ENCODE measurements at places on chromosomes 4 and X.

DNA sequence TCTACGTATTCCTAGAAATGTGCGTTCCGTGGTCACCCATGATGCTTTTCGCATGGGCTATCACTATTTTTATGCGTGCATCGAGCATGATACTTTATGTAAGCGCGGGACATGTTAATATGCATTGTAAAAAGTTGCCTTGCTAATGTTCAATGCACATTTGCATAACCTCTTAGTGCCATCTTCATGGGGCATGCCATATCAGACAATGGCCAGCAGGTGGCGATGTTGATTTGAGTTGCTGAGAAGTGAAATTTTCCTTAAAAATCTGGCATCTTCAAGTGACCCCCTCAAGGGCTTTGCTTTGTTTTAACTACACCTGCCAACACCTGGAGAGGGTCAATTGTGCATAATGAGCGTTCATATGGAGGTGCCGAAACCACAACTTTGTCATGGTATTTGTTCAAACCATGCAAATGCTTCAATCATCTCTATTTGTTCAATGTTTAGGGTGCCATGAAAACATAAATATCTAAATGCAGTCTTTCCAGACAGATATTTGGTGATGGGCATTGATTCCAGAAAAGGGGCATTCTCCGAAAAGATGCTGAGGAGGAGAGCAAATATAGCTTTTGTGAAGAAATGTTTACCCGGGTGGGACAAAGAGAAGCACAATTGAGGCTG, 833.9 kb upstream of the PRKX start:
- peak; percentile 7 for DNase-seq

DNA sequence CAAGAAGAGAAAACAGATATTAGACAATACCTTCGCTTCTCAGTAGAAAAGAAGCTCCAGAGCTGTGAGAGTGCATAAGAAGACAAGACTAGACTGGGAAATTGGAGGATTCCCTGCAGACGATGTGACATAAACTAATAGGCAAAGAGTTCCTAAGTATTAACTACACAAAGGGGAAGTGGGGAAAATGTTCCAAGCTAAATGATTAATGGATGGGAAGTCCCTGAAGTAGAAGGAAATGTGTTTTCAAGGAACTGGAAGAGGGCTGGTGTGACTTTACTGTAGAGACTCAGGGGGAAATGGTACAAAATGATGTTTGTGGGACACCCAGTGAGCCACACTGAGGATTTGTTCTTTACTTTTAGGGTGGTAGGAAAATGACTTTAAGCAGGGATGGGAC, 69.7 kb upstream of the DCLK2 start:
- no peak for DNase-seq

- no peak for DNase-seq
These were observed 229.2 kb downstream of the PTTG2 start for GRCh38 chr4:38189445-38189844.

DNA sequence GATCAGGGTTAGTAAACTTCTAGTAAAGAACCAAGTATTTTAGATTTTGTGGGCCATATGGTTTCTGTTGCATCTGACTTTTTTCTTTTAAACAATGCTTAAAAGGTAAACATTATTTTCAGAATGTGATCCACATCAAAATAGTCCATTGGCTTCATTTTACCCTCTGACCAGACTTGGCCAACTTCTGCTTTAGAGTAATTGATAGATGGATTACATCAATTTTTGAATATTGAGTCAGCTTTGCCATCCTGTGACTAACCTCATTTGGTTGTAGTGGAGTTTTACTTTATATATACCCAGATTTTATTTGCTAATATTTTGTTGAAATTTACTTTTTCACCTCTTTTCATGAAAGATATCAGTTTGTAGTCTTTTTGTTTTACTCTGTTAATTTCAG, 559.8 kb downstream of the TLL1 start:
- no peak for DNase-seq

DNA sequence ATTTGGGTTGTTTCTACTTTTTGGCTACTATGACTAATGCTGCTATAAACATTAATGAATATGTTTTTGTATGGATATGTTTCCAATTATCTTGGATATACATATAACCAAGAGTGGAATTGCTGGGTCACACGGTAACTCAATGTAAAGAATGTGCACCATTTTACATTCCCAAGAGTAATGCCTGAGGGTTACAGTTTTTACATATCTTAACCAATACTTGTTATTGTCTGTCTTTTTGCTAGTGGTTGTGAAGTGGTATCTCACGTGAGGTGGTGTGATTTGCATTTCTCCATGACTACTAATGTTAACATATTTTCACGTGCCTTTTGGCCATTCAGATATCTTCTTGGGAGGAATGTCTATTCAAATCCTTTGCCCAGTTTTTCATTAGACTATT, 200.3 kb upstream of the MAB21L2 start:
- no peak for DNase-seq

- DNase-seq, result no peak
These were observed 245.1 kb downstream of the PTTG2 start for GRCh38 chr4:38205261-38205660.

DNA sequence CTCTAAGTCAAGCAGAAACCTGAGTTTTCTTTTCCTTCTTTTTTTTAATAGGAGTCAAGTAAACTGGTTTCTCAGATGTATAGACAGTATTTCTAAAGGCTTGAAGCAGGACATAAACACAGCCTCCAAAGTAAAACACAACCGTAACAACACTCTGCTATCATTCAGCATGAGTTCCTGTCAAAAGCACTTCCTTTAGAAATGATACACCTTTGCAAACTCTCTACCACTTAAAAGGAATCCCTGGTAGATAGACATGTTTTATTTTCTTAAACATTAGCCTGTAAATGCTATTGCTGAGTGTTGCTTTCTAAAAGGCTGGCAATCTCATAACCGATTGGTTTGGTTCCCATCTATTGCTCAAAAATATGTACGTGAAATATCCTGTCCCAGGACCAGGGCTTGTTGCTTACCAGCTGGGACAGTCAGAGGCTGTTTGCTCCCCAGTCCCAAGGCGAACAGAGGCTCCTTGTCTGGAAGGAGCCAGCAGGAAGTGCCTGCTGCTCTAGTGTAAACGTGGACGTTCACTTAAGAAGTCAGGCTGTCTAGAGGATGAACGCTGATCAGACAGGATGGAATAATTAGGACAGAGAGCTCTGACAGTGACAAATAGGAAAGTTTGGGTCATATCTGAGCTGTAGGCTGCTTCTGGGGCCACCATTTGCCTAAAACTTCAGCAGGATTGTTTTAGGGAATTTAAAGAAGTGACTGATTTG, 173.9 kb upstream of the KLF3 start:
- no peak for DNase-seq

DNA sequence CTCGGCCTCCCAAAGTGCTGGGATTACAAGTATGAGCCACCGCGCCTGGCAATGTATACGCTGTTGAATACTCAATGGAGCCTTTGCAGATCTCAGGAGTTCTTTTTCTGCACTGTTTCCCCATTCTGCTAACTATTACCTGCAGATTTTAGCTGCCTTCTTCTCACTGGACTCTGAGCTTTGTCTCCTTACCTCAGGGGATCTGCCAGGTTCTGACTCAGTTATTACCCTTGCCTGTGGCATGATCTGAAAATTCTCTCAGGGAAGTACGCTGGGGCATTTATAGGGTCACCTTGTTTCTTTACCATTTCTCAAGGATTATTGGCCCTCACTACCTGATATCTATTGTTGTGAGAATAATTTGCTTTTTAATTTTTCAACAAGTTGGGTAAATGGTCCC, 56.6 kb upstream of the MAGED1 start:
- no peak for DNase-seq

DNA sequence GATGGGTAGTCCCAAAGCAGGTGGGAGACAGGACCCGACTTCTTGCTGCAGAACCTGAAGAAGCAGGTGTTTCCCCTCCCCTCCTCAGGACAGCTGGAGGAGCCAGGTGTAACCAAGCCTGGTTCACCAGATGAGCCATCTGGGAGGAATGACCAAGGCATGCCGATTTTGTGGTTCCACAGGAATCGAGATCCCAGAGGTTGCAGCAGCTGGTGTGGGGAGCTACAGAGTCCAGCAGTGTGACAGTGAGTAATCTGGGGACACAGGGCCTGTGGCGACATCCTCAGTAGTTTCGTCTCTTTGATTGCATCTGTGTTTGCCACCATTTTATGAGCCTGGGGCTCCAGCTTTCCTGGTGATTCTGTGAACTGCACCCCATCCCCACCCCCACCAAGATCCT, 2.6 kb upstream of the NDP start:
- no peak for DNase-seq

DNA sequence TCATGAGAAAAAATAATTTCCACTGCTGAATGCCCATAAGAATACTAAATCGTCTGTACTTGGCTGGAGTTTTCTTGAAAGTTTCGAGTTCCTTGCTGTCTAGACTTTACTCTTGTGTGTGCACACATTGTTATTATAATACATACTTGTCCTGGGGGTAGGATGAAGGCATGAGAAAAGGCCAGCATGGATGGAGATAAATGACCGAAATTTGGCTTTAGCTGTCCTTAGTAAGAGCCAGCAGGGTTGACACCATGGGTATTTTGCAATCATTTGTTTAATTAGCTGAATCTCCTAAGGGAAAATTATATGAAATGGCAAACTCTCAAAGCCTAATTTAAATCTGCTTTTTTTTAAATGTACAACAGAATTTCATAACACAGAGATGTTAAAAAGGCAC, 641.6 kb downstream of the ADGRL3 start:
- no peak for DNase-seq

DNA sequence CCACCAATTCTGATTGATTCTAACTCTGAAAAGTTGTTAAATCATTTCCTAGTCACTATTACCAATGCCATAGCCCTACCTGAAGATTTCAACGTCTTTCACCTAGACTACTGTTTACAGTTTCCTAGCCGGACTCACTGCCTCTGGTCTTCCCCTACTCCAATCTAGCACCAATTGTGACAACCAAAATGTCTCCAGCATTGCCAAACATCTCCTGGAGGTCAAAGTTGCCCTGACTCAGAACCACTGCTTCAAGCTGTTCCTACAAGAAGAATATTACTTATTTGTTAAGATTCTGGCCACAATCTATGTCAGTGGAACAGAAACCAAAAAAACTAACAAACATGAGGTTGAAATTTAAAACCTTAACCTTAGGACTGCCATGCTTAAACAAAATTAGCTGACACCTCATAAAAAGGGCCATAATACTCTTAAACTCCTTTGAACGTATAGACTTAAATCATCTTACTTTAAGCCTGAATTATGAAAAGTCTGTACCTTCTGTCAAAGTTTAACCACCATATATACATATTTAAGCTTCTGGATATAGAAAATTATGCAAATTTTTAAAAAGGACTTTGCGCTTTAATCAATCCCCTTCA, 2.1 kb downstream of the PDS5A start:
- no peak for DNase-seq

DNA sequence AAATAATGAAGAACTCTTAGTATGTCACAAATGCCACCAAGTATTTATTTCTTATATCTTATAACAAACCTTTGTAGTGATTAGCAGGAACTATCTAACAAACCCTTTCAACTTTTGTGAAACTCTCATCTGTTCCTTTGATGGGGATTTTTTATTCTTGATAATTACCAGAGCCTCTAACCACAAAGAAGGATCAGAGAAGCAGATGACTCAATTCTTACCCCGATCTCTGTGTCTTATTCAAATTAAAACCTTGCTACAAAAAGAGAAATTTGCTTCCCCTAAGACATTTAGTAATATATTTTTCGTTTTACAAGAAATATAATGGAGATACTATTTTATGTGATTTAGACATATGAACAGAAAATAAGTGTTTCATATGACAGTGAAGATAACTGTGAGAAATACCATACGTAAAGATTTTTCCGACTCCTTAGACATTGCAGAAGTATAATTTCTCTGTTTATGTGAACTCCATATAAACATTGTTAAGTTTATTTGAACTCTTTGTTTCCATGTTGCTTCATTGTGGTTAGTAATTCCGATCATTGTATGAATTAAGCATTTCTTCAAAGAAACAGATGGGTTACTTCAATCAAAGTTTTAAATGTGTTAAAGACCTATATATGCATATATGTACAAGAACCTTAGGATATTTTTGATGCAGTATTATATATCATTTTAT, 205.4 kb downstream of the CFAP299 start:
- DNase-seq, result no peak

- DNase-seq, result no peak
These were observed 58.5 kb downstream of the PPA2 start for GRCh38 chr4:105415281-105415744.

GRCh38 chrX:17511556-17511955, 136.6 kb downstream of the NHS start:
- no peak for DNase-seq

DNA sequence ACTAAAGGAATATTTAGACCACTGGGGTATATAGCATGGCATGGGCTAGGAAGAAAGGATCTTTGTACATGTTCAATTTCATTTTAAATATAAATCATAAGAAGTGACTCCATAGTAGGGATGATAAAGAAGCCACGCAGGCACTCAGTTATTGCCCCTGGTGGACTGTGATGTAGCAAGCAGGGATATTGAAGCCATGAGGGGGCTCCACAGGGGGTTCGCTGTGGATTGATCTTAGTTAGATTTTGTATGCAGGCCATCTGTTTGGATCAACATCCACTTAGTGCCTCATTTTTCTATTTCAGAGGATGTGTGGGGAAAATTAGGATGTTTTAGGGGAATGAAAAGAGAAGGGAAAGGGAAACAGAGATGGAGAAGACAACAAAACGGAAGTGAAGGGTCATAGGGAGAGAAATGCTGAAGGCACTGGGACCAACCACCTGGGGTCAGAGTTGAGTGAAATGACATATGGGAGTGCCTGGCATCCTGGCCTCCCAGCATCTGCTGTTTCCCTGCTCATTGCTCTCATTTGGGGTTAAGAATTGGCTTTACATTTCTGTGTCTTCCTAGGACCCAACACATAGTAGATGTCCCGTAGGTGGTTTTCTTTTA, 11.2 kb upstream of the FREM3 start:
- peak; percentile 44 for DNase-seq

Data from H7 (cell line).